Epithelial cell of esophagus (primary cell): ENCODE measurements at places on chromosomes 6 and 20.

GRCh38 chr20:63241272-63241671 lies 5.6 kb downstream of the BIRC7 start:
- DNase-seq = no peak

DNA sequence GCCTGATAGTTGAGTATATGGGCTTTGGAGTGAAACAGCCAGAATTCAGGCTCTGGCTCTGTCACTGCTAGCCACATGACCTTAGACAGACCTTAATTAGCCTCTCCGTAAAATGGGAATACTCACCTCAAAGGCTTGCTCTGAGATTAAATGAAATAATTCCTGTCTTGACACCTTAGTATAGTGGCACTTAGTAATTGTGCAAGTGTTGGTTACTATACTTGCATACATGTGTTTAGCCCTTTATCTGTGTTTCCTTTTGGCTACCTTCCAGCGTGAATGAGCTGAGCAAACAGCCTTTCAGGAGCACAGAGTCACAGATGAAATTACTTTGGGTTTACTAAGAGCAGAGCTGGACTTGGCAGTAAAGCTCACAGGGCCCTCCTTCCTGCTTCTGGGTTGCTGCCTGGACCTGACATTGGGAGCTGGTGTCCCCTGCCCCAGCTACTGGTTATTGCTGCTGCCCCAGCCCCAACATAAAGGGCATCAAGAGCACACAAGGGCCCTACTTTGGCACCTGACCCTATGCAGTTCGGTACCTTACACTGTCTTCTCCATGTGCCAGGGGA lies 32.8 kb downstream of the CD164 start:
- DNase-seq = peak; percentile 95

- peak; percentile 87 for DNase-seq
Measured at GRCh38 chr6:4059115-4059777, 19.7 kb downstream of the FAM217A start.

GRCh38 chr6:3438190-3439167 lies 18.4 kb downstream of the SLC22A23 start:
- DNase-seq = peak; percentile 88

DNA sequence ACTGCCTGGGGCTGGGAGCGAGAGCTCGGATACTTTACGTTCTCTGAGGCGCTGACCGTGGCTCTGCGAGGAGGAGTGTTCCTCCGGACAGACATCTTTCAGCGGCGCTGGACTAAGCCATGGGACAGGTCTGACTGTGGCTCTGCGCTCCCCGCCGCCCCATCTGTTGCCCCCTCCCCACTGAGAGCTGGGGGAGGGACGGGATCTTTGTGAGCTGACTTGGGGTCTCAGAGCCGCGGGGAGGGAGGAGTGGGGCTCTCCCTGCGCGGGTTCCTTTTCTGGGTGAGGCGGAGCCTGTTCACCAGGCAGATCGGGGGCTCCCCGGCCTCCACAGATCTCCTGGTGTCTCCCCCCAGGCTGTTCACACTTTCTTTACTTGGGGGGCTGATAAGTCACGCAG lies 11.3 kb upstream of the GATA5 start:
- no peak for DNase-seq

DNA sequence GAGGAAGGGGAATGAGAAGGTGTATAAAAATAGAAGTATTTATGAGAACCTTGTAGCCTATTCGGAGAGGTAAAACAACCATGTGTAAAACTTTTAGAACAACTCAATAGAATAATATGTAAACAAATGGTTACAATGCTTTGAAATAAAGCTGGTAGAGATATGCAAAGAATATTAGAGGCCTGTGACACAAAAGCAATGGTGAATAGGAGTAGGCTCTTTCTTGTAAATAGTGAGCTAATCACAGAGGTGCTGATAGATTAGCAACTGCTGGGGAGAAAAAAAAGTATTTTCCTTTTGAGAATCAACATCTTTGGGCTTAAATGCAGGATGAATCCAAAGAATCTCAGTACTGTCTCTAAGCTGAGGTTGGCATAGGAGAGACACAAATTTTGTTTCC lies 7.0 kb downstream of the TMEM200A start:
- DNase-seq = no peak

DNA sequence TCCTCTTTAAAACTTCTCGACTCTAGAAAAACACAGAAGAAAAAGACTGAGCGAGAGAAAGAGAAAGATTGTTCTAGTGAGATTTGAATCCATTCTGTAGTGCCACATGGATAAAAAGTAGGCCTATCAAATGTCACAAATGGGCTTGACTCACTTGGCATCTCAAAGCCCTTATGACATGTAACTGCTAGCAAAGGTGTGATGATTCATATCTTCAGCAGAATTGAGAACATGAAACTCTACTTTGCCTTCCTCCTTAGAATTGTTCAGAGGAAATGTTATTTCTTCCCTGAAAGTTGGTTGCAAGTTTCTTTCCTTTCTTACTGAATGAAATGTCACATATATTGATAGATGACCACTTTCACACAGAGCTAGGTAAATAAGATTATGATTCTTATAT lies 40.4 kb upstream of the DUSP22 start:
- peak; percentile 90 for DNase-seq

DNA sequence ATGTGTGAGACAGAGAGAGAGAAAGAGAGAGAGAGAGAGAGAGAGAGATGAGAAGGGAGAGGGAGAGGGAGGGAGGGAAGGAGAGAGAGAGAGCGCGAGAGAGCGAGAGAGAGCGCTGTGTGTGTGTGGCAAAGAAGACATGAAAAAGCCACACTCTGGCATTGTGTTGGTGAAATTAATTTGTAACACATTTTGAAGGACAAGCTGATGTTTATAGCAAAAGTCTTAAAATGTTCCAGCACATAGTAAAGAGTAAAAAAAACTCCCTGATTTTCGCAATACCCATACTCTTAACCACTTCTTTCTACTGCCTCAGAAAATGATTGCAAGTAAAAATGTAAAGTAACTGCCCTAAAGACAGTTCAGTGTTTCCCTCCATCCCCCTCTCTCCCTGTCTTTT lies 56.7 kb downstream of the SLC22A1 start:
- DNase-seq = no peak

- no peak for DNase-seq
Measured at GRCh38 chr6:77543601-77544000, 80.3 kb upstream of the HTR1B start.

- no peak for DNase-seq
Measured at GRCh38 chr20:53839423-53840176, 230.8 kb downstream of the BCAS1 start.

GRCh38 chr6:160040527-160041264 lies 71.8 kb downstream of the IGF2R start:
- no peak for DNase-seq

DNA sequence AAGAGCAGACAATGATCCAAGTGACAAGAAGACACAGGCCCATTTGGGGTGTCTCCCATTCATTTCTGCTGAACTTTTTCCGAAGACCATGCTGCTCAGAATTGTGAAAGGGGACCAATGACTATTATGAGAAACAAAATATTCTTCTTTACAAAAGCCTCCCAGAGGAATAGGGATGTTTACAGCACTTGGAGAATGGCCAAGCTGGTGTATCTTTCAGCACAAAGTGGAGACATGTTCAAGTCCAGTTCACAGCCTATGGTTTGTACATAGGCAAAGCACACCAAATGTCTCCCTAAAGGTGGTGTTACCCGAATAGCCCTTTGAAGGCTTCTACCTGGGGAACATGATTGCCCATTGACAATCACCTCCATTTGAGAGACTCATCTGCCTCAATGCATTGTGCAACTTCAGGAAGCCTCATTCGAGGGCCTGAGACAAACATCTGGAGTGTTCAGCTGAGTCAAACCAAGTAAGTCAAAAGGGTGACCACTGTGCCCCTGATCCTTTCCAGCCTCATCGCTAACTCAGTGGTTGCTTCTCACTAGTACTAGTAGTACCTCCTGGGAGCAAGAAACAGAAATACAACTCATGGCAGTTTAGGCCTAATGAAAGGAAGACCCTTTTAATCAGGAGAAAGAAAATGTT lies 451.0 kb upstream of the MARCKS start:
- peak; percentile 4 for DNase-seq

GRCh38 chr6:128710315-128710714 lies 172.6 kb upstream of the LAMA2 start:
- no peak for DNase-seq

- DNase-seq = no peak
Measured at GRCh38 chr6:142737368-142738034, 207.5 kb downstream of the HIVEP2 start.

DNA sequence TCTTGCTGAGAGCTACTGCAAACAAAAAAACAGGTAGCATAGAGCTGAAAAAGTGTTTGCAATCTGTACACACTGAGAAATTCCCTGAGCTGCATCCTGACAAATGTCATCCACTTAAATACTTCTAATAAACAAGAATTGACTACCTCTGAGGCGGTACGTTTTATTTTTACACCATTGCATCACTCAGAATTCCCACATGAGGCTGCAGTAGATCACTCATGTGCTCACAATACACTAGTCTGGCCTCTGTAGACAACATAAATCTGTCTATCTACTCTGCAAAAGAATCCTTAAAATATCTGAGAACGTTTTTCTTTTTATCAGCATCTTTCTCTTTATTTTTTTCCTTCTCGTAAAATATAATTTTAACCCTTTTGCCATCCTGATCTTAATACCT lies 661.4 kb downstream of the EPHA7 start:
- no peak for DNase-seq

DNA sequence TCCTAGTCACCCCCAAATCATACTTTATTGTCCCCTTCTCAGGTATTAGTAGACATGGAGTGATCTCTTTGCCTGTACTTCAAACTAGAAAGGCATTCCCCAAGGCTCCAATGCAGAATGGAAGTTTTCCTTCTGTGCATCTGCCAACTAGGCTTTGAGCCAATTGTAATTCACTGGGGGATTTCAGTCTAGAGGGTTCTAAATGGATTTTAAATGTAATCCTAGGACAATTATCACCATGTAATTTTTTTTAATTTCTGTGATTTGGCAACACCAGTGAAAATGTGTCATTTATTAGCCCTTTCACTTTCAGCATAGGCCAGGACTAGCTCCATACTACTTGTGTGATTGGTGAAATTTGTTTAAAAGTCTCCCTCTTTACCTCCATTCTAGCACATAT lies 557.6 kb upstream of the MARCKS start:
- DNase-seq = no peak

DNA sequence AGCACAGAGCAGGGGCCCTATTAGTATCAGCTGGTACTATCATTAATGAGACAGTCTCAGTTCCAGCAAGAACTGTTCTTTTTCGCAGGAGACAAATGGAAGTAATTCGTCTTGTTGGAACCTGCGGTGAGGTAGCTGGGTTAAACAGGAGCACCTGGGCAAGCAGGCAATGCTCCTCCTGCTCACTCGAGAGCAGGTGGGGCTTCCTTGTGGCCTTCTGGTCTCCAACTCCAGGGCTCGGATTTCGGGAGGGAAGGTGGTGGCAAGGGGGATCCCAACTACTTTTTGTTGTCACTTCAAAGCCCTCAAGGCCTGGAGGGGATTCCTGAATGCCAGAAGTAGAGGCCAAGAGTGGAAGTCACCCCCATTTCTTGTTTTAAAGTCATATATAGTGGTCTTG lies 1.3 kb upstream of the SPEF1 start:
- no peak for DNase-seq

DNA sequence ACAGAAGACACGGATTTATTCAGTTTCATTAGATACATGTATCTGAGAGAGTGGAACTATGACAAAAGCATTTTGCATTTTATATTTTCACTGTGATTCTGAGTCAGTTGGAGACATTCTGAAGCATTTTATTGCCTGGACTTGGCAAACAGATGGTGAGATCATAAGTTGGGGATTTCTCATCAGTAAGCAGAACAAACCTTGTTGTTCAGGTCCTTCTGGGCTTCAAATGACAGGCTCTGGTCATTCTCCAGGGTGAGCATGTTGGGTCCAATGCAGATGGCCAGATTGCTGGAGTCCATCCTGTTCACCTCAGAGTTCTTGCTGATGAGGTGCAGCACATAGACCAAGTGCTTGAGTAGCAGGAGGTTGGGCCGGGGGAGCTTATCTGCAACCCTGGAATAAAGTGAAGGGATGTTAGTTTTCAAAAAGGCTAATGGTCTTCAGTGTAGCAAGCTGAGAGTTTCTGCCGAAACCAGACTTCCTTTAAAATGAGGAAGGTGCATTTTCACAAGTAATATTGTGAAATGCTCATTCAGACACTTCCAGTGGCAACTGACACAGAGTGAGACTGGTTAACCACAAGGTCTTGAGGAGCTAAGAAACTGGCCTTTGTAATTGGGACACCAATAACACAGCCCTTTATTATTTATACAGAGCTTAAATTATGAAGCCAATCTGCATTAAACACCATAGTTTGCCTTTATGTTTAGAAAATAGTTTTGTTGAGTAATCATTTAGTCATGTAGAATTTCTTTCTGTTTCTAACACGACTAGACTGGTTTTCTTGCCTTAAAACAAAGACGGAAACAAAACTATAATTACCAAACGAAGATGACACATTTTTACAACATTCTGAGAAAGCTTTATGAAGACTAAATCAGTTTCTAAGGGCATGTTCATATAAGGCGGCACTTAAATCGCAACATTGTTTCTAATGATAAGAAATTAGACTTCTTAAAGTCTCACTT lies 5.6 kb downstream of the TAGAP start:
- DNase-seq = peak; percentile 95

DNA sequence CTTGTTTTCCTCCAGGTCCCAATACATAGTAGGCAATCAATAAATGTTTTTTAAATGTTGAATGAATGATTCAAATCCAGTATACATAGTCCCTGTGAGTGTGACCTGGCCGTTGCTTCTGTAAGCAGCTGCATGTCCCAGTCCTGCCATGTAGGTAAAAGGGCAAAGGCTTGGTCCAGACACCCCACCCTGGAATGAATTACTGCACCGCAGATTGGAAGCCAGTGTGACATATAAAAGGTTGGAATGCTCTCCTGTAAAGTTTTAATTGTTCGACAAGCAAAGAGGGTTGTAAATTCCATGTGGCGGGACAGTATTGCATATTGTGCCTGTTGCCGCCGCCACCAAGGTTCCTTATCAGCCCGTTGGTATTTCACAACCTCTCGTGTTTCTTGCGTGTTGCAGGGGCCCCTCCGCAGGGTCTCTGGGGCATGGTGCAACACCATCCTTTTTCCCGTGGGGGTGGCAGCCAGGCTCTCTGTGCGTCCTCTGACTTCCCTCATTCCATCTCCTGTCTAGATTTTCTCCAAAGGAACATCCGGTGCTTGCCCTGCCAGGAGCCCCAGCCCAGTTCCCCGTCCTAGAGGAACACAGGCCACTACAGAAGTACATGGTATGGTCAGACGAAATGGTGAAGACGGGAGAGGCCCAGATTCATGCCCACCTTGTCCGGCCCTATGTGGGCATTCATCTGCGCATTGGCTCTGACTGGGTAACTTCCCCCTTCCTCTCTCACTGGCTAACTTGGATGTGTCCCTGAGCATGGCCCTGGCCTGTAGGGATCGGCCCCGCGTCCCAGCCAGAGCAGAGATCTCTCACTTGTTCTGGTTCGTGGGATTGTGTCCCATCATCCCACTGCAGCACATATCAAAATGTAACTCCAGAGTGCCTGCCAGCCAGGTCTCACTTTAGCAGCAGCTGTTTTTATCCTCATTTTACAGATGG lies 20.3 kb downstream of the POFUT1 start:
- no peak for DNase-seq

GRCh38 chr20:25054995-25055629 lies 2.8 kb downstream of the ACSS1 start:
- DNase-seq = no peak
